ENCODE measurements at places on chromosomes 4 and X.

GRCh38 chr4:172758586-172759340 is 409.8 kb upstream of the GALNT7 start:
- no peak for DNase-seq

- DNase-seq, result peak; percentile 83
These were observed at the start of gene DDX60 for GRCh38 chr4:168318266-168318895. Gene DDX60 (minus strand): TSS chr4:168318752. CDS start chr4:168311259, 7,493 bp downstream.

DNA sequence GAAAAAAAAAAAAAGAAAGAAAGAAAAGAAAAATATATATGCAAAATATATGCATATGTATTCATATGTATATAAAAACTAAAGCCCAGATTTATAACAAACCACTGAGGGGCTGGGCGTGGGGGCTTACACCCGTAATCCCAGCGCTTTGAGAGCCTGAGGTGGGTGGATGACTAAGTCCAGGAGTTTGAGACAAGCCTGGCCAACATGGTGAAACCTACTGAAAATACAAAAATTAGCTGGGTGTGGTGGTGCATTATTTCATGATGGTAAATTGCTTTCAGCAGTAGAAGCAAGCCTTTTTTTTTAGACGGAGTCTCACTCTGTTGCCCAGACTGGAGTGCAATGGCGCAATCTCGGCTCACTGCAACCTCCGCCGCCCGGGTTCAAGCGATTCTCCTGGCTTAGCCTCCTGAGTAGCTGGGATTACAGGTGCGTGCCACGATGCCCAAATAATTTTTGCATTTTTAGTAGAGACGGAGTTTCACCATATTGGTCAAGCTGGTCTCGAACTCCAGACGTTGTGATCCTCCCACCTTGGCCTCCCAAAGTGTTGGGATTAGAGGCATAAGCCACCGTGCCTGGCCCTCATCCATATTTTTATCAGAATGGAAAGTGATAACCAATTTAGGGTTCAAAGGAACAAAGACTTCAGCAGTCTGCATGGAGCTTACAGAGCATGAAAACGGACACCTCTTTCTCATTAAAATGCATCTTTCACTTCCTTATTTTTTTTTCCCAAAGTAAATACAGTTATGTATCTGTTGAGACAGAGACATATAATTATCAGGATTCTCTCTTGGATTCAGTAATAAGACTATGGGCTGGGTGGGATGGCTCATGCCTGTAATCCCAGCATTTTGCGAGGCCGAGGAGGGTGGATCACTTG is 27.7 kb upstream of the MOB1B start:
- DNase-seq, result no peak

GRCh38 chr4:103060453-103061148 is 16.0 kb downstream of the SLC9B2 start:
- DNase-seq, result no peak

GRCh38 chrX:65589304-65589703 is 54.7 kb upstream of the LAS1L start:
- no peak for DNase-seq

DNA sequence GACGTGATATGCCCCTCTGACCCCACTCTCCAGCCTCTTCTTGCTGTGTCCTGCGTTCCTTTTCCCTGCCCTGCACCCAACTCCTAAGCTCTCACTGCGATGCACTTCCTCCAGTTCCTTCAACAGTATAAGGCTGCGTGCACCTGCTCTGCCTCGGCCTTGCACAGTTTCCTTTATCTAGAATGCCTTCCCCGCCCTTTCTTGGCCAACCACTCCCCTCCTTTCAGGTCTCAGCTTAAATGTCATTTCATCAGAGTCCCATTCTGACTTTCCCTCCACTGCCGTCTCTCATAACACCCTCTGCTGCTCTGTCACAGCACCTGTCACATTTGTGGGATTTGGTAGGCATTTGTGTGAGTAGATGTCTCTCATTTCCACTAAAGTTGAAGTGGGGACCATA is 58.4 kb upstream of the NEIL3 start:
- DNase-seq, result no peak

- no peak for DNase-seq
These were observed 19.5 kb upstream of the NFXL1 start for GRCh38 chr4:47933840-47934239.

- no peak for DNase-seq
These were observed 56.6 kb downstream of the STAP1 start for GRCh38 chr4:67615119-67615518.

- no peak for DNase-seq
These were observed 3.8 kb downstream of the ZFX start for GRCh38 chrX:24153178-24153795.

GRCh38 chrX:83916525-83916924 is 55.6 kb downstream of the CYLC1 start:
- DNase-seq, result no peak

DNA sequence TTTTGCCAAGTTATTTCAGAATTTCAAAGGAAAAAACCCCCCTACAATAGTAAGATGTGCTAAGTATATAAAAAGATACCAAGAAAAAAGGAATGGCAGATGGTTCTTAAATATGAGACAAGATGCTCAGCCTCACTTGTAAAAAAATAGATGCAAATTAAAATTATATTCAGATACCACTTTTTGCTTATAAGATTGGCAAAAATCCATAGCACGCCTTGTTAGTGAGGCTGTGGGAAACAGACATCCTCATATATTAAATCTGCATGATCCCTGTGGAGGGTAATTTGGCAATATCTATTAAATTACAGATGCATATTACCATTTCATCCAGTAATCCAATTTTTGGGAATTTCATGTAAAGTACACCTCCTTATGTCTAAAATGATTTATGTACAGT is 62.5 kb upstream of the PDHA1 start:
- DNase-seq, result no peak

- DNase-seq, result no peak
These were observed 69.2 kb downstream of the PTCHD1 start for GRCh38 chrX:23403849-23404248.

DNA sequence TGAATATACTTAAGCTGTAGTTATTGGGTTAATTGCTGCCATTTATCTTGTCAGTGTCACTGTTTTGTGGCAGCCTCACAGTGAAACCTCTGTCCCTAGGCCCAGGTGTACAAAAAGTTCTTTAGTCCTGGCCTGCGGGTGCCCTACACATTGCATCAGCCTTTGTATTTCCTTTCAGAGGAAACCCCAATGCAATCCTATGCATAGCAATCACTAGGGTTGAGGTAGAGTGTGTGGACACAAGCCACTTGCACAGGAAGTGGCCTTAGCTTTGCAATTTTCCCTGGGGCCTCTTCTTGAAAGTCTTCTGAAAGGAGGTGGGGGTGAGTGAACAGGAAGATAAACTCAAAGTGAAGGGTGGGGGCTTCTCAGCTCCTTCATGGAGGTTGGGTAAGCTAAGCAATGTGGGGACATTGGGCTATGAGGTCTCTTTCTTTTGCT is 27.8 kb downstream of the VSIG4 start:
- DNase-seq, result no peak

DNA sequence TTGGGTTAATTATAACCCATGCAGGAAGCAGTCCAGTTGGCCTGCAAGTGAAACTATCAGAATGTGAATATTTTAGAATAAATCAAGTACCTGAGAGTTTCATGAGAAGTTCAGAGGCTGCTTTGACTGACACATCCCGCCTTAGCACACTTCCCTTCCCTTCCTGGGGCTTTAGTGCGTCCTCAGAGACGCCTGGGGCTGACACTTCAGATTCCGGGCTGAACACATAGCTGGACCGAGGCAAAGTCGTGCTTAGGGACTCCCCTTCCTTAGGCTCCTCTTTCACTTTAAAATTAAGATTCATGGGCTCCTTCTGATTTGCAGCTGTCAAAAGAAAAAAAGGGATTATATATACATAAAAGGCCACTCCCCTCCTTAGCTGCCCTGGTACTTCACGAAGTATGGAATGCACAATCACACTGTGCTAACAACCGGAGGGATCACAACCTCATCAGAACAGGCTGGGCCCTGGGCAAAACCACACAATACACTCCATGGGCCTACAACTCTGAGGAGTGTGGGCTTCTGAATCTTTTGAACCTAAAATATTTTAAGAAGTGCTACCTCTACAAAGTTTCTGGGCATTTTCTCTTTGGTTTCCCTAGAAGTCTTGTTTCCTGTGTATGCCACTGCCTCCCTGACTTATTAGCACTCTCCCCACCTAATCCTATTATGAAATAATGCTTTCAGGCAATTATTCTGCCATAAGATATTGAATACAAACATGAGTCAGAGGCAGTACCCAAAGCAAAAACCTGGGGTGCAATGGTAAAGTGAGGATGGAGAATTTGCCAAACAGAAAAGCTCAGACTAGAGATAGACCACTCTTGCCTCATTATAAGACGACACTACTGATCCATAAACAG is 68.2 kb downstream of the ZNF827 start:
- no peak for DNase-seq

DNA sequence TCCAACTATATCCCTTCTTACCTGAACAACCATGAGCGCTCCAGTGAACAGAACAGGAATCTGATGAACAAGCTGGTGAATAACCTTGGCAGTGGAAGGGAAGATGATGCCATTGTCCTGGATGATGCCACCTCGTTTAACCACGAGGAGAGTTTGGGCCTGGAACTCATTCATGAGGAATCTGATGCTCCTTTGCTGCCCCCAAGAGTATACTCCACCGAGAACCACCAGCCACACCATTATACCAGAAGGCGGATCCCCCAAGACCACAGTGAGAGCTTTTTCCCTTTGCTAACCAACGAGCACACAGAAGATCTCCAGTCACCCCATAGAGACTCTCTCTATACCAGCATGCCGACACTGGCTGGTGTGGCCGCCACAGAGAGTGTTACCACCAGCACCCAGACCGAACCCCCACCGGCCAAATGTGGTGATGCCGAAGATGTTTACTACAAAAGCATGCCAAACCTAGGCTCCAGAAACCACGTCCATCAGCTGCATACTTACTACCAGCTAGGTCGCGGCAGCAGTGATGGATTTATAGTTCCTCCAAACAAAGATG is 870.2 kb downstream of the ADGRL3 start:
- DNase-seq, result no peak

GRCh38 chrX:150255441-150256296 is 107.4 kb upstream of the MAMLD1 start:
- no peak for DNase-seq

GRCh38 chr4:98728433-98728832 is 70.0 kb upstream of the TSPAN5 start:
- no peak for DNase-seq

- DNase-seq, result no peak
These were observed 9.5 kb downstream of the WDR44 start for GRCh38 chrX:118355225-118355920.

DNA sequence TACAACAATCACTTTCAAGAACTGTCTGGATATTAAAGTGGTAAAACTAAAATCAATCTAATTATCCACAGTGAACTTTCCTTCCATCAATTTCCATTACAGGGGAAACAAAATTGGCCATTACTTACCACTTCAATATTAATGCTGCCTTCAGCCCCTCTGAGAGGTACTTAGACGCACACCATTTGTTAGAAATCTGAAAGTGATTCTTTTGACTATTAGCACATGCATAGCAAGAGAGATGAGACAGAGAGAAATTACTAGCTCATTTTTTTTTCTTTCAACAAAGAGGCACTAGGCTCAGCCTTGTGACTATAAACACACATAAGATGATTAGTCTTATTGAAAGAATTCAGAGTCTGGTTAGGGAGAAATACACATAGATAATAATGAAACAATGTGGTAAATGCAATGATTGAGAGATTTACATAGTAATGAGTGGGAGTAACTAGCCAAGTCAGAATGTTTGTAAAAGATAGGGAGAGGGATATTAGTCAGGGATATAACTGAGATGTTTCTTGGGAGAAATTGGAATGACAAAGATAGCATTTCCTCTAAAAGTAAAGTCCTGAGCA is 93.3 kb downstream of the YIPF7 start:
- DNase-seq, result no peak

DNA sequence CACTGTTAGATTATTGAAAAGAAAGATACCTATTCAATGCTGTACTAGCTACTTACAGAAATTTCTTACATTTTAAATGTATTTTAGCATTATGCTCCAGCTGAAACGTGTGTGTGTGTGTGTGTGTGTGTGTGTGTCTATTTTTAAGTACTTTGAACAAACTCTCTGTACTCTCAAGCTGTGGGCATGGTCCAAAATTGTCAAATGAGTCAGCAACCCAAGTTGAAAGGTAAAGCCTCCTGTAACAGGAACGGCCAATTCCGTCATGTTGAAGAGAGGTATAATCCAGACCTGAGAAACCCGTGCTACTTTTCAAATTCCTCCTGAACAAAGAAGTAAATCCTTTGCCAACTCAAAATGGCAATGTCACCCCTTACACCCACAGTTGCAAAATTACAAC is 20.5 kb downstream of the MAOB start:
- no peak for DNase-seq

- peak; percentile 19 for DNase-seq
These were observed 55.5 kb downstream of the LEF1 start for GRCh38 chr4:108113229-108113628.

GRCh38 chr4:1538941-1539772 is 132.9 kb upstream of the NKX1-1 start:
- no peak for DNase-seq

- DNase-seq, result no peak
These were observed 244.2 kb upstream of the F9 start for GRCh38 chrX:139286342-139286741.

- DNase-seq, result no peak
These were observed 19.2 kb downstream of the ETDC start for GRCh38 chrX:135328421-135329005.

DNA sequence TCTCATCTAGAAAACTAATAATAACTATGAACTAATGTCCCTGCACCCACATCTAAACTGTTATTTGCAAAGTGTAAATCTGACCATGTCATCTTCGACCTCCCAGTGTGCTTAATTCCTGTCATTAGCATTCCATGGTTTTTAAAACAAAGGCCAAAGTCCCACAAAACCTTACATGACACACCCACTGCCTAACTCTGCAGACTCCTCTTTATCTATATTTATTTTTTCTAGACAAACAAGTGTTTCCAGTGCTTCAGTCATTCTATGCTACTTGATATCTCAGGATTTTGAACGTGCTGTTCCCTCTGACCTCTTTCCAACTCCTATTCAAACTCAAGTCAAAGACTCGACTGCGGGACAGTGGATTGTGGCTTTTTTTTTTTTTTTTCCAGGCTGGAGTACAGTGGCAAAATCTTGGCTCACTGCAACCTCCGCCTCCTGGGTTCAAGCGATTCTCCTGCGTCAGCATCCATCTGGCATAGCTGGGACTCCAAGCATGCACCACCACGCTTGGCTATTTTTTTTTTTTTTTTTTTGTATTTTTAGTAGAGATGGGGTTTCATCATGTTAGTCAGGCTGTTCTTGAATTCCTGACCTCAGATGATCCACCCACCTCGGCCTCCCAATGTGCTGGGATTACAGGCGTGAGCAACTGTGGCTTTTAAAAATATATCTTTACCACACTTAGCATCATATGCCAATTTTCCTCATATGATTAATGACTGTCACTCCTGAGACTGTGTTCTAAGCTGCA is 1511.0 kb downstream of the ARAP2 start:
- no peak for DNase-seq

DNA sequence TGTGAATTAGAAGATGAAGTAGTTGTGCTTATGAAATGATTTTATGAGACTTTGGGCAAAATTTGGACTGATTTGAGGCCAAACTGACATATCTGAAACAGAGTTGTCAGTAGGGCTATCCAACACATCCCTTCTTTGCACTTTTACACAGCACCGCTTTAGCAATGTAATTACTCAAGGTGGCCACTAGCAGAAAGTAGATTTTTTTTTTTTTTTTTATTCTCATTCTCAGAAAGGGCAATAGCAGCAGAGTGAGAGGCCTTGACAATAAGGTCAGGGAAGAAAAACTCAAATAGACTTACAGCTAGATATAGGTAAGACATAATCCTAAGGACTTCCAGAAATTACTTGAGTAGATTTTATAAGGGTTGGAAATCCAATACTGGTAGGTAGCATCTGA is 414.3 kb downstream of the NAP1L3 start:
- DNase-seq, result no peak
